ENCODE measurements at places on chromosomes 3 and 15.

DNA sequence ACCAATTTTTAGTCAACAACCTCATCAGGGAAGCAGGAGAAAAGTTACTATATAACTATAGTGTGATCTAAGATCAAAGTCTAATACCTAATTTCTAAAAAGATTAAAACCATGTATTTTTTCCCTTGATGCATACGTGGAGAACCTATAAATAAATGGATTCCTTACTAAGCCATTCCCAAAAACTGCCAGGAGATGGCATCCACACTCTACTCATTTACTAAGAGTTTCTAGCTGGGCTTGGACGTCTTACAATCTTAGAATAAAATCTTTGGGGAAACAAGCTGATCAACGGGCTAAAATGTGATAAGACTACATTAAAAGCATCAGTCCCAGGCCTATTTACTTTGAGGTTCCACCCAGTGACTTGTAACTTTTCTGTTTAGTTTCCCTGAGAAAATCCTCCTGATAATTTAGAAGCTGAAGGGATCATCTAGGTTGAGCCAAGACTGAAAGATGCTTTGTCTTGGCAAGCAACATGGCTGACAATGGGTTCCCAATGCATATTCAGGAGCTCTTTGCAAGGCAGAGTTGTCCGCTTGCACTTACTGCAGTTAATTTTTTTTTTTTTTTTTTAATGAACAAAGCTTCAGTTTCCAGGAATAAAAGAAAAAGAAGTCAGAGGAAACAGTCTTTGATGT lies 85.5 kb upstream of the FGF12 start:
- DNase-seq, result no peak

DNA sequence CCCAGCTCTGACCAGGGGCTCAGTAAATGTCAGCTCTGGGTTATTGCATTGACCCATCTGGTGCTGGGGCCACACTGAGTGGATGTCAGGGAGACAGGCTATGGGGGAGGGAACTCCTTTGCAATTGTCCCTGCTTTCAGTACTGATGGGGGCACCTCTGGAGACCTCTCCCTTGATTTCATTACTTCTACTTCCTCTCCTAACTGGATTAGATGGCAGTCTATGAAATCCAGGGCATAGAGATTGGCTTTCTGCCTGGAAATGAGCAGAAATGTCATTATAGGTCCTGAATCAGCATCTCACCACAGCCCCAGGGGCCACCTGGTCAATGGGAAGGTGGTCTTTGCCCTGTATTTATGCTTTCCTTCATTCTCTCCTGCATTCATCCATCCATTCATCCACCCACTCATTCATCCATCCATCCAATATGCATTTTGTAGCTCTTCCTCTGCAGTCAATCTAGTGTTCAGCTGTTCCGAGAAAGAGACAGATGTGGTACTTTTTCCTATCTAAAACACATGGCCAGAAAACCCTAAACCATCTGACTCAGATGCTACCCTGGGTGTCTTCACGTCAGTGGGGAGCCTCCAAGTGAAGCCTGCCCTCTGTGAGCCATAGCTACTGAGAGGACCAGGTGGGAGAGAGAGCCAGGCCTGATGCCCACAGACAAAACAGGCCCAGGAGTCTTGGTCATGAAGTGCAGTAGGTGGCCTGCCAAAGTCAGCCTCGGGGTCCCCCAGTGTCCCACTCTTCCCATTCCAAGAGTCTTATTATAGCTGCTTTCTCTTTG lies 57.1 kb downstream of the CCDC33 start:
- DNase-seq, result no peak

GRCh38 chr15:58148120-58148519 lies 9.9 kb downstream of the AQP9 start:
- no peak for DNase-seq

DNA sequence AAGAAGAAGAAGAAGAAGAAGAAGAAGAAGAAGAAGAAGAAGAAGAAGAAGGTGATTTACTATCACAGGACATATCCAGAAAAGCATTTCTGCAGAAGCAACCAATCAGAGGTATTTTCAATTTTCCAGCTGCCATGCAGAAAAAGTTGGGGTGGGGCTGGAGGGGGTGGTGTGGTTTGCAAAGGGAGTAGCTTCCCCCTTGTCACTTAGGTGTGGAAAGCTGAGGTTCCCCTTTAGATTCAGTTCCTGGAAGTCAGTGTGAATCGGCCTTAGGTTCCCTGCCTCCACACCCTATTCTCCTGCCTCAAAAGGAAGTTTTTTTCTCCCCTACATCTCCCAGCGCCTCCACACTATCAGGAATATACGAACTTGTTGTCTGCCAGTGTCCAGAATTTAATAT lies 276.7 kb upstream of the ARRDC4 start:
- no peak for DNase-seq

DNA sequence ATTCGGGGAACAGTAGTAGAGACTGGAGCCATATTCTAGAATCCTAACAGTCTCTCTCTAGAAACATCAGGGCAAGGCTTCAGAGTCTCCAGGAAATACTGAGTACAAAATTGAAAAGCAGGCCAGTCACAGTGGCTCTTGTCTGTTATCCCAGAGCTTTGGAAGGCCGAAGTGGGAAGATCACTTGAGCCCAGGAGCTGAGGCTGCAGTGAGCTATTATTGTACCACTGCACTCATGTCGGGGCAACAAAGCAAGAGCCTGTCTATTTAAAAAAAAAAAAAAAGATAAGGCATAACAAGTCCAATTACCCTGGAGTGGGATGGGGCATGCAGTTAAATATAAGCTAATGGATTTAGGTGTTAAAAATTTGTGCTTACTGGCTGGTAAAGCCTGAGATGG lies 79.0 kb downstream of the SEMA6D start:
- DNase-seq, result no peak

- no peak for DNase-seq
Observed at GRCh38 chr15:96117270-96117669, 213.2 kb upstream of the NR2F2 start.

DNA sequence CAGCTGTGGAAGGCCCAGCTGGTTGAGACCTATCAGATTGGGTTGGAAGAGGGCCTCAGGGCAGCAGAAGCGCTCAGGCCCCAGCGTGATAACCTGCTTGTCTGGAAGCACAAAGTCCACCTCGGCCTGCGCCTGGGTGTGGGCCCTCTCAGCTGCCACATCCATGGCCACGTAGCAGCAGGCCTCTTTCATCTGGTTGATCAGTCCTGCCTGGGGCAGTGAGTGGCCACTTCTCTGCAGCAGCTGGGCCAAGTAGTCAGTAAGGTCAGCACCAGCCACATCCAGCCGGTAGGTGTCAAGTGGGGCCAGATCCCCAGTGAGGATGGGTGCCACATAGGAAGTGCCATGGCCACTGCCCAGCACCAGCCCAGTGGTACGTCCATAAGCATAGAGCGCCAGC lies 3.9 kb upstream of the CAMKV start:
- DNase-seq, result no peak

DNA sequence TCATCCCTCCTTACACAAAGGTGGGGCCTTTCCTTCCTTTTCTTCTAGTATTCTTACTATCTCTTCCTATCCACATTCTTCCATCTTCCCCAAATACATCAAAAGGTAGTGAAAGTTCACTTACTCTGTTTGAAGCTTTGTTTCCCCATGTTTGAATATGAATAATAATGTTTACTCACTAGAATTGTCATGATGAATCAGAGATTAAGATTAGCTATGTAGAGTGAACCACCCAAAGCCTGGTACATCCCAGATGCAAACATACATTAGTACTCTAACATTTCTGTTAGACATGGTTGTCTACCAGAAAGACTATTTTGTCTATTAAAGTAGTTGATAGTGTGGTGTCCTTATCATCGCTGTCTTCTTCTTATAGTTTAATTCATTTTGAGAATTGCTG lies 327.1 kb upstream of the TBC1D5 start:
- DNase-seq, result no peak

GRCh38 chr15:85458764-85459163 lies 78.4 kb downstream of the AKAP13 start:
- no peak for DNase-seq

DNA sequence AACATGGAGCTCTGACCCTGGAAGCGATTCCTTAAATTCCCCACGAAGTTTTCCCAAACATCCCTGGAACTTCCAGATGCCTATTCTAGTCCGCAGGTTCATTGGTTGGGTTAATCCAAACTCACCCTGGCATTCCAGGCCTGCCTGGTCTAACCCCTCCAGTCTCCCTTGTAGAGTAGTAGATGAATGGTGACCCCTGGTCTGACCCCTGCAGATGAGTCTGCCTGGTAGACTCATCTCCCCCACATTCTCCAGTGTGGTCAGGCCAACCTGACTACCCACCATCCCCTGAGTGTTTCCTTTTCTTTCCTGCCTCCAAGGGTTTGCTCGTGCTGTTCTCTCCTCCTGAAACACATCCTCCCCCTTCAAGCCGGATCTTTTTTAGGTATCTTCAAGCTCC lies 10.8 kb upstream of the HRH1 start:
- DNase-seq, result no peak

- peak; percentile 51 for DNase-seq
Observed at GRCh38 chr3:60594025-60594424, 657.2 kb downstream of the FHIT start.

GRCh38 chr15:36239509-36239908 lies 339.9 kb upstream of the CDIN1 start:
- DNase-seq, result no peak

- no peak for DNase-seq
Observed at GRCh38 chr15:87632364-87632763, 624.2 kb downstream of the NTRK3 start.

DNA sequence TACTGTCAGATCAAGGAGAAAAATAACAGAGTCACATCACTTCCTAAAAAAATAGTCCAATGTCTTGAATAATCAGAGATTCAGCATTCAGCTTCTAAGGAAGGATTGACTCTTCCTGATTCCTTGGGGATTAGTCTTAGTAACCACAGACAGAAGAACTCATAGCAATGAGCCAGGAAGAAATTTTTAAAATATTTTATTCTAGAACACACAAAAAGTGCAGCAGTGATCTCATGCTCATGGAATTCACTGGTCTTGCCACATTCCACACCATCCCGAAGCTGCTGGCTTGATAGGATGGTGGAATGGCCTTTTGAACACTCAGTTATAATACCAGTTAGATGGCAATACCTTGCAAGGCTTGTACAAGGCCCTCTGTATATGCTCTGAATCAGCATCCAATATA lies 43.0 kb upstream of the ABI3BP start:
- DNase-seq, result peak; percentile 97

DNA sequence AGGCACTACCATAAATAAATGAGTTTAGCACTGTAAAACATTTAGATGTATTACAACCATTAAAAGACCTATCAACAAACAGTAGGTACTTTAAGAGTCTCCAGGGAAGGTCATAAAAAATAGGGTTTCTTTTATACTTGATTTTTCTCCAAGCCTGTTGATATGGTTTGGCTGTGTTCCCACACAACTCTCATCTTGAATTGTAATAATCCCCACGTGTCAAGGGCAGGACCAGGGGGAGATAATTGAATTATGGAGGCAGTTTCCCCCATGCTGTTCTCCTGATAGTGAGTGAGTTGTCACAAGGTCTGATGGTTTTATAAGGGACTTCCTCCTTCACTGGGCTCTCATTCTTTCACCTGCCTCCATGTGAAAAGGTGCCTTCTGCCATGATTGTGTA lies 468.9 kb upstream of the UBE2E2 start:
- no peak for DNase-seq

DNA sequence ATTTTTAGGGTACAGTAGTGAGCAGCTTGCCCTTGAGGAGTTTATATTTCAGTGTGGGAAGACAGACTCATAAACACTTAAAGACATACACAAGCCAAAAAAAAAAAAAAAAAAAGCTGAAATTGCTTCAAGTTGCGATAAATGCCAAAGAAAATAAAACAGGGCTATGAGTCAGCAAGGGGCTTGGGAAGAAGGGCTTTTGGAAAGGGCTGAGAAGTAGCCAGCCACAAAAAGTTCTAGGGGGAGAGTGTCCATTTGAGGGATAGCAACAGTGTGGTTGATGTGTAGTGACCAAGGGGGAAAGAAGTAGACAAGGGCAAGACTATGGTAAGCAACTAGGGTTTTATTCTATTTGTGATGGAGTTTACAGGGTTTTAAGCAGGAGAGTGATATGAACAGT lies 185.5 kb downstream of the ADAMTS9 start:
- no peak for DNase-seq

- DNase-seq, result no peak
Observed at GRCh38 chr3:67239353-67239752, 241.2 kb downstream of the KBTBD8 start.

GRCh38 chr3:53303957-53304356 lies 43.4 kb downstream of the DCP1A start:
- DNase-seq, result no peak

DNA sequence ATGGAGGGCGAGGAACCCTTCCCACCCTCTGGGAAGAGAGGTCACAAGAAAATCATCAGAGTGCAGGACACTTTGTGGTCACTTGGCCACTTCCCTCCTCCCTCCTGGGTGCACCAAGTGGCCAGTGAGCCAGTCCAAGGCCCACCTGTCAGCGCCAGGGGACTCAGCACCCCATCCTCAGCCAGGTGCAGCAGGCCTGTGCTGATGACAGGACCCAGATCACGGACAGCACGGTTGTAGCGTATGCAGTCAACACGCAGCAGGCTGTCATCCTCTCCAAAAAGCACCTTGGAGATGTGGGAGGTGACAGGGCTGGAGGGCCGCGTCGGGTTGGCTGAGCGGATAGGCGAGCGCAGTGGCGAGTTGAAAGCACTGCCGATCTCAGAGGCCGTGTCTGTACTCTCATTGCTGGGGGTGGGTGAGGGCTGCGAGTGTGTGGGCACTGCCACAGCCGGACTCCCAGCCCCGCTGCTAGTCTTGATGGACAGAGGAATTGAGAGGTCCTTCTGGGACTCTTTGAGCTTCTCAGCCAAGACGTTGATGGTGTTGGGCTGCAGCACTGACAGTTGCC lies 41.5 kb downstream of the SEMA3G start:
- no peak for DNase-seq

- no peak for DNase-seq
Observed at GRCh38 chr3:189863031-189863430, 231.8 kb downstream of the TP63 start.

GRCh38 chr3:5016211-5017161 lies 37.2 kb downstream of the BHLHE40 start:
- no peak for DNase-seq

DNA sequence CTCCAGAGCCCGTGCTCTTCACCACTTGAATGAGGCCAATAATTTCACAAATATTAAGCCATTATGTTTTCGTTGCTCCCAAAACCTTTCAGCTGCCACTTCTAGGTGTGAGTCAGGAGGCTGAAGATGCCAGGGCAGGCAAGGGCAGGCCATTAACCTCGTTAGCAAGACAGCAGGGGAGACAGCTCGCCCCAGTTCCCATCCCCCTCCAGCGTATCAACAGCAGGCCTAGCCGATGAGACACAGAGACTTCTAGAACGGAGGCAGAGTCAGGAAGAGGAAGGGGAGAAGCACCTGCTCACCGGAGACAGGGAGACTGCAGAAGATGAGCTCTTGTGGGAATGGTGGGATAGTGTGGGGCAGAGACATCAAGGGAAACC lies 28.0 kb upstream of the PLA2G4E start:
- no peak for DNase-seq

DNA sequence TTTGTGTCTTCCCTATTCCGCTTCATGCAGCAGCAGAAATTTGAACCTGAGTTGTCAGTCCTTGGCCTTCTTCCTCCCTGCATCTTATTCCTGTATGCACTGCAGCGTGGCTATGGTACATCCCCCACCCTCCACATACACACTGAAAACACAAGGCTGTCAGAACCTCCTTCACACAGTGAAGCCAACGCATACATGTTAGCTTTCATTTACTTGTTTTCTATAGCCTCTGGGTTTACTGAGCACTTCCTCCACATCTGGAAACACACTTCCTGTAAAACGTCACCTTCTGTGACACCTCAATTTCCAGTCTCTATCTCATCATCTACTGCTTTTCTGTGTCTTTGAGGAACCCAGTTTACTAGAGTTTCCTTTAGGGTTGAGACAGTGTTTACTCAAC lies 47.0 kb downstream of the SUSD5 start:
- DNase-seq, result no peak

GRCh38 chr3:851098-851790 lies 241.6 kb upstream of the CNTN6 start:
- DNase-seq, result no peak
